ENCODE measurements at places on chromosomes 4 and X.
A peak's percentile ranks its signal among the peaks of the same experiment; 100 is the strongest.

GRCh38 chrX:153075366-153075765 lies 3.1 kb downstream of the PNMA6A start:
- H3K27me3 ChIP-seq: no peaks in the 10 kb centered on the region
- H3K27ac ChIP-seq: no peak overlapping the region
- DNase-seq: no peak
- H3K4me1 ChIP-seq: no peaks in the 10 kb centered on the region
- no peaks in the 10 kb centered on the region for H3K36me3 ChIP-seq

DNA sequence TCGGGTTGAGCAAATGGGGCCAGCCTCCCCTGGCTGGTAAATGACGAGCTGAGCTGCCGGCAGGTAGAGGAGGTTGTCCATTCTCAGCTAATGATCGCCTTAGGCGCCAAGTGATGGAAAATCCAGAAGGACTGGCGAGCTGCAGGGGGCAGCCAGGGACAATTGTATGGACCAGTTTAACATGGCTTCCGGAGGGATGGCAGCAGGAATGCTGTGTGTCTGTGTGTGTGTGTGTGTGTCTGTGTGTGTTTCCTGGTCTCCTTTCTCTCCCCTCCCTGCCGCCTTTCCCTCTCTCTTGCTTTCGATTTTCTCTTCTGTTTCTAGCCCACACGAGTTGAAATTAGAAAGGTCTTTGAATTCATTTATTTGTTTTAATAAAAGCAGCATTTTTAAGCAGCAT lies 45.2 kb upstream of the BCOR start:
- H3K4me3 ChIP-seq: no peak overlapping the region
- no peak for DNase-seq
- no peaks in the 10 kb centered on the region for H3K27me3 ChIP-seq
- H3K27ac ChIP-seq: no peak overlapping the region

DNA sequence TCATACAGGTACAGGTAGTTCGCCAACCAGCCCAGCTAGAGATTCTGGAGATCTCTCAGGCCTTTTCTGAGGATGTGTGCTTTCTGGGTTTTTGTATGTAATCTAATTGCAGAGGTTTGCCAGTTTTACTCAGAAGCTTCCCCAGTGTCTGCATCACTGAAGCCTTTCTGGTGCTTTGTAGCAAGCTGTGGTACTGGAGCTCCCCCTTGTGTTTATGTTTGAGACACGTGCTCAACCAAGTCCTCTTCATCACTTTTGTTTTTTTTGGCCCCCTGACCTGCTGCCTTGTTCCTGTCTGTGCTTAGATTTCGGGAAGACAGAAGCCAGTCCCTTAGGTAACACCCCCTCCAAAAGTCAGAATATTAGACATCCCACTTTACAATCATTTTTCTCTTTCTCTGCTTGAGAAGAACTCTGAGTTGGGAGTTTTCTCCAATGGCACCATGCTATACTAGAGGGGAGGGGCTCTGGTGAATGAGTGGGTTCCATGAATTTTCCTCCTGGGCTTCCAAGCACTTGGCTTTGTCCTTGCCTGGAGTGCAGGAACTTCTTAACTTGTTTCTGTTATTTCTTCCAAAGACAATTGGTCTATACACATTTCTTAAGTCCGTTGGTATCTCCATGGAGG lies 128.4 kb upstream of the TBC1D9 start:
- no peaks in the 10 kb centered on the region for H3K27me3 ChIP-seq
- no peaks in the 10 kb centered on the region for H3K4me1 ChIP-seq
- no peak overlapping the region for H3K4me3 ChIP-seq
- H3K36me3 ChIP-seq: no peaks in the 10 kb centered on the region
- no peak overlapping the region for H3K27ac ChIP-seq
- DNase-seq: no peak

GRCh38 chr4:36997727-36998126 lies 246.8 kb upstream of the NWD2 start:
- H3K27ac ChIP-seq: no peak overlapping the region
- no peaks in the 10 kb centered on the region for H3K36me3 ChIP-seq
- H3K4me1 ChIP-seq: no peaks in the 10 kb centered on the region
- no peaks in the 10 kb centered on the region for H3K27me3 ChIP-seq

- H3K27me3 ChIP-seq: no peaks in the 10 kb centered on the region
- no peaks in the 10 kb centered on the region for H3K4me1 ChIP-seq
- no peak overlapping the region for H3K27ac ChIP-seq
- H3K4me3 ChIP-seq: no peak overlapping the region
These were observed 31.9 kb upstream of the SORCS2 start for GRCh38 chr4:7160439-7160838.

DNA sequence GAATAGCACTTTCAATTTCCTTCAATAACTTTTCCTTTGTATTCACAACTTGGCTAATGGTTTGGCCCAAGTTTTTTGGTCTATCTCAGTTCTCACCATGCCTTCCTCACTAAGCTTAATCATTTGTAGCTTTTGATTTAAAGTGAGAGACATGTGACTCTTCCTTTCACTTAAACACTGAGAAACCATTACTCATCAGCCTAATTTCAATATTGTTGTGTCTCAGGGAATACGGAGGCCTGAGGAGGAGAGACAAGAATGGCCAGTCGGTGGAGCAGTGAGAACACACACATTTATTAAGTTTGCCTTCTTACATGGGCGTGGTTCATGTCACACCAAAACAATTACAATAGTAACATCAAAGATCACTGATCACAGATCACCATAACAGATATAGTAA lies 56.7 kb downstream of the TSPAN5 start:
- H3K4me1 ChIP-seq: no peaks in the 10 kb centered on the region
- no peak overlapping the region for H3K4me3 ChIP-seq
- DNase-seq: no peak
- no peaks in the 10 kb centered on the region for H3K36me3 ChIP-seq
- H3K27ac ChIP-seq: no peak overlapping the region
- no peaks in the 10 kb centered on the region for H3K27me3 ChIP-seq

- H3K4me1 ChIP-seq: no peaks in the 10 kb centered on the region
- H3K27me3 ChIP-seq: no peaks in the 10 kb centered on the region
- DNase-seq: no peak
- H3K27ac ChIP-seq: no peak overlapping the region
- no peaks in the 10 kb centered on the region for H3K36me3 ChIP-seq
These were observed 51.1 kb downstream of the SCML1 start for GRCh38 chrX:17788439-17788838.

DNA sequence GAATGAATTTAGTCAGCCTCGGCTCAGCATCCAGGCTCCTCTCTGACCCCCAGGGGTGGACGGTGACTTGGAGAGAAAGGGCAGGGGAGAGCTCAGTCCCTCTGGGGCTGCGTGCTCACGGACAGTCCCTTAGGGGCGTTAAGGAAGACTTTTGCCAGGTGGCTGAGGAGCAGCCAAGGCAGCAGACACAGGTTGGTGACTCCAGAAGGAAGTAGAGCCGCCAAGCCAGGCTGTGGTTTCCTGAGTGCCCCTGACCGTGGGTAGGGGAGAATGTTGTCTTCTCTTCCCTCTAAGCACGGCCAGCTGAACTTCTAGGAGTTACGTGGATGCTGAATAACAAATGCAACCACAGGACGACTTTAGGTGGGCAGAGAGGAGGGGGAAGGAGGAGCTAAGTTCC lies 91.0 kb upstream of the MTM1 start:
- H3K36me3 ChIP-seq: no peaks in the 10 kb centered on the region
- H3K4me3 ChIP-seq: no peak overlapping the region
- H3K4me1 ChIP-seq: no peaks in the 10 kb centered on the region
- no peaks in the 10 kb centered on the region for H3K27me3 ChIP-seq
- no peak for DNase-seq

- H3K4me3 ChIP-seq: no peak overlapping the region
- H3K36me3 ChIP-seq: no peaks in the 10 kb centered on the region
- no peaks in the 10 kb centered on the region for H3K4me1 ChIP-seq
- no peaks in the 10 kb centered on the region for H3K27me3 ChIP-seq
- H3K27ac ChIP-seq: no peak overlapping the region
These were observed 27.4 kb upstream of the CLDN24 start for GRCh38 chr4:183349673-183350072.

GRCh38 chr4:140255467-140255866 lies 101.5 kb upstream of the MAML3 start:
- no peak for DNase-seq
- no peaks in the 10 kb centered on the region for H3K36me3 ChIP-seq
- peaks cover 2% of the 10 kb centered on the region for H3K4me1 ChIP-seq
- H3K4me3 ChIP-seq: no peak overlapping the region

DNA sequence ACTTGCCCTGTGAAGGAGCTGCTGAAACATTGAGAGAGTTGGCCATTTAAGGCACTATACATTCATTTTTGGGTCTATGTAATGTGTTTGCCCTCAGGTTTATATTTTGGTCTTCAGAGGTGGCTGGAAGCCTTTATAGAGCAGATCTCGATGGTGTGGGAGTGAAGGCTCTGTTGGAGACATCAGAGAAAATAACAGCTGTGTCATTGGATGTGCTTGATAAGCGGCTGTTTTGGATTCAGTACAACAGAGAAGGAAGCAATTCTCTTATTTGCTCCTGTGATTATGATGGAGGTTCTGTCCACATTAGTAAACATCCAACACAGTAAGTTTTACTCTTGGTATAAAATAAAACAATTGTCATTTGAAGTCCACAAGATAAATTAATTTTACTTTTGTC lies 31.1 kb downstream of the EGF start:
- H3K4me3 ChIP-seq: no peak overlapping the region
- no peaks in the 10 kb centered on the region for H3K27me3 ChIP-seq
- H3K27ac ChIP-seq: no peak overlapping the region
- DNase-seq: no peak
- H3K4me1 ChIP-seq: no peaks in the 10 kb centered on the region

- DNase-seq: no peak
- no peaks in the 10 kb centered on the region for H3K36me3 ChIP-seq
- no peak overlapping the region for H3K27ac ChIP-seq
- no peaks in the 10 kb centered on the region for H3K27me3 ChIP-seq
- no peaks in the 10 kb centered on the region for H3K4me1 ChIP-seq
These were observed 12.2 kb upstream of the TMPRSS11F start for GRCh38 chr4:68141852-68142251.

GRCh38 chrX:12263211-12263610 lies 124.9 kb downstream of the FRMPD4 start:
- H3K27me3 ChIP-seq: no peaks in the 10 kb centered on the region
- H3K4me1 ChIP-seq: no peaks in the 10 kb centered on the region
- no peaks in the 10 kb centered on the region for H3K36me3 ChIP-seq

DNA sequence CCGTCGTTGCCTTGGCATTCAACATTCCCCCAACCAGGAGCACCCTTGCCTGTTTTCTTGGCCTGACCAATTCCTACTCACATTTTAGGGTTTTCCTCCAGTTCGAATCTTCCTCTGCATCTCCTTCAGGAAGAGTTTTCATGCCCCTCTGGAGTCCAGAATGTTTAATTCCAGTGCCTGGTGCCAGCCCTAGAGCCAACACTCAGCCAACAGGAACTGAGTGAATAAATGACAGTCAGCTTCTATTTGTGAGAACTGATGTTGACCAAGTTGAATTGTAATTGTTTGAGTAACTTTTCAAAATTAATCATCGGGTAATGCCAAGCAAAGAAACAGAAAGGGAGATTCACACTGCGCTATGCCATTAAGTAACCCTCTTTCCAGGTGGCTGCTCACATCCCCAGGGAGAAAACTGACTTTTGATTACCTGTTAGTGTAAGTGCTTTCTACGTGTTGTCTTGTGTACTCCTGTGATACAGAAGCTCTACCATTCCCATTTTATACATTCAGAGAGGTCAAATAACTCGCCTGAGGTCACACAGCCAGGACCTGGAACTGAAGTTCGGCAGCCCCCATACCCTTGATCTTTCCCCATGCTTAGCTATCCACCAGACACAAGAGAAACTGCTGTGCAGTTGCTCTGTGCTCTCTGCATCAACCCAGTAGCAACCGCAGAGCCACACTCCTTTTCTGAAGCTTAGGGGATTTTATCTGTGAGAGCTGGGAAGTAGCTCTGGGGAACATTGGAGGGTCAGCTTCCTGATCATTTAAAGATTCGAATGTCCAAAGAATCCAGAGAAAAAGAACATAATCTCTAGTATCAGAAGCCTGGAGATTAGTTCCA lies 19.0 kb upstream of the SLC2A9 start:
- H3K4me3 ChIP-seq: no peak overlapping the region
- DNase-seq: no peak
- H3K27ac ChIP-seq: no peak overlapping the region
- H3K4me1 ChIP-seq: no peaks in the 10 kb centered on the region
- no peaks in the 10 kb centered on the region for H3K36me3 ChIP-seq

DNA sequence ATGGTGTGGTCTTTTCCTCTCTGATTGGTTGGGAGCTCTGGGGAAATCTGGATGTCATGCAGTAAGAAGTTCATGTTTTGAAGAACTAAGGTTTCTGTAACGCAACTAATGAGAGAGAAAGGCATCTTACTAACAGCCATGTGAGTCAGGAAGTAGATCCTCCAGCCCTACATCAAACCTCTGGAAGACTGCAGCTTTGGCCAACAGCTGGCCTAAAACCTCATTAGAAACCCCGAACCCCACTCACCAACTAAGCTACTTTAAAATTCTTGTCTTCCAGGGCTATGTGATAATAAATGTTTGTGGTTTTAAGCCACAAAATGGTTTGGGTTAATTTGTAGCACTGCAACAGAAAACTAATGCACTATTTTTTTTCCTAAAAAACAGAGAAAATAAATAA lies 549.0 kb upstream of the GRID2 start:
- H3K36me3 ChIP-seq: no peaks in the 10 kb centered on the region
- no peaks in the 10 kb centered on the region for H3K27me3 ChIP-seq
- no peaks in the 10 kb centered on the region for H3K4me1 ChIP-seq
- no peak overlapping the region for H3K27ac ChIP-seq

DNA sequence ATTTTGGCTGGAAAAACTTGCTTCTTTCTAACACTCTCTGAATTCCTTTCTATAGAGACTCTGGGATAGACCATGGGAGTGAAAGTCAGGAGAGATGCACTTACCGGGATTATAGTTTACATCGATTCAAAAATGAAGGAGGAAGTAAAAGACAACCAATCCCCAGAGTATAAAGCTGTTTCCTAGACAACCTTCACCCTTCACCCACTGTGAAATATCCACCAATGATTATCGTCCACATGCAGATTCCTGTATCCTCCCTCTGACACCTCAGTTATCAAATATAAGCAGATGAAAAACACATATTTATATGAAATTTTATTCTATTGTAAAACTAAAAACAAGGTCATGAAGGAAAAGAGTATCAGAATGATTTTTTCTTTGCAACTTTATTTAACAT lies 258.8 kb upstream of the GK2 start:
- H3K27me3 ChIP-seq: no peaks in the 10 kb centered on the region
- peaks cover 1% of the 10 kb centered on the region for H3K4me1 ChIP-seq
- H3K27ac ChIP-seq: no peak overlapping the region
- H3K4me3 ChIP-seq: no peak overlapping the region

GRCh38 chrX:24207826-24208225 lies 58.3 kb downstream of the ZFX start:
- H3K27me3 ChIP-seq: no peaks in the 10 kb centered on the region
- no peak for DNase-seq
- no peak overlapping the region for H3K4me3 ChIP-seq
- H3K36me3 ChIP-seq: peaks cover 2% of the 10 kb centered on the region
- no peak overlapping the region for H3K27ac ChIP-seq

- no peak overlapping the region for H3K27ac ChIP-seq
- DNase-seq: peak; percentile 71
- H3K4me3 ChIP-seq: no peak overlapping the region
- no peaks in the 10 kb centered on the region for H3K36me3 ChIP-seq
- no peaks in the 10 kb centered on the region for H3K4me1 ChIP-seq
These were observed 8.0 kb upstream of the PITX2 start for GRCh38 chr4:110630688-110631402.
